ENCODE measurements at places on chromosomes 1 and 21. TPM values are rescaled to one million over a fixed set of nuclear protein-coding genes. Genes with fewer than 3 reads are reported as not detected.
A peak's percentile ranks its signal among the peaks of the same experiment; 100 is the strongest.

The MOV10 gene
- 51.2 TPM for total RNA-seq

The MYBPHL gene
- not detected for total RNA-seq

DNA sequence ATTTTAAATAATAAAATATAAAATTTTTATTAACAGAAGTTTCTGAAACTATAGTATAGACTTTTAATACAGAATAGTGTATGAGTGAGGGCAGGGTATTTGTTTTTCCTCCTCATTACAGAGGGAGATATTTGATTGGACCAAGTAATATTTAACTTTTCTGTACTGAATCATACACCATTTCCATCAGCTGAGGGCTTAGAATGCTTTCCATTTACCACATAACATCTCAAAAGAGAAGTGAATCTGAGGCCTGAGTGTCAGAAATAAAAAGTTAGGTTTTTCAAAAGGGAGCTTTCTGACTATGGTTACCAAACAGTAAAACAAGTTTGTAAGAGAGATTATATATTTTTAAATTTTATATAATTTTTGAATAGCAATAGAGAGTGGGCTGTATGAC lies 29.5 kb downstream of the TLCD4 start:
- H3K4me1 ChIP-seq = peaks cover 6% of the 10 kb centered on the region
- H3K27me3 ChIP-seq = no peaks in the 10 kb centered on the region
- peak; percentile 12 for DNase-seq
- no peaks in the 10 kb centered on the region for H3K36me3 ChIP-seq

DNA sequence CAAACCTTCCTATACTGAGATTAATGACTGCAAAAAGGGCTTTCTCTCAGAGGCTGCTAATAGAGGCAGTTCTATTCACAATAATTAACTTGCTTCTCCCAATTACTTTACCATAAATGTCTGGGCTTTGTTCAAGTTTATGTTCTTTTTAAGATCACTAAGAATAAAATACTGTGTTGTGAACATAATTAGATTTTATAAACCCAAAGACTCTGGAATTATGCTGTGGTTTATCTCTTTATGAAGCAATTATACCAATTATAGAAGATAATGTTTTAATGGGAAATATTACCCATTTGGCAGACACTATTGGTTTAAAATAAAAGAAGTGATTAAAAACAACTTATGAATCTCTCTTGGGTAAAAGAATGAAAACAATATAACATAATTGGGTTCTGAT lies 43.5 kb upstream of the IL12RB2 start:
- H3K4me1 ChIP-seq = peaks cover 9% of the 10 kb centered on the region
- no peak for DNase-seq
- H3K27me3 ChIP-seq = no peaks in the 10 kb centered on the region
- no peak overlapping the region for H3K27ac ChIP-seq

- peaks cover 10% of the 10 kb centered on the region for H3K4me1 ChIP-seq
- H3K27me3 ChIP-seq = no peaks in the 10 kb centered on the region
- no peaks in the 10 kb centered on the region for H3K36me3 ChIP-seq
- H3K4me3 ChIP-seq = no peak overlapping the region
Observed at GRCh38 chr21:43832648-43833047, 32.4 kb upstream of the AGPAT3 start.

DNA sequence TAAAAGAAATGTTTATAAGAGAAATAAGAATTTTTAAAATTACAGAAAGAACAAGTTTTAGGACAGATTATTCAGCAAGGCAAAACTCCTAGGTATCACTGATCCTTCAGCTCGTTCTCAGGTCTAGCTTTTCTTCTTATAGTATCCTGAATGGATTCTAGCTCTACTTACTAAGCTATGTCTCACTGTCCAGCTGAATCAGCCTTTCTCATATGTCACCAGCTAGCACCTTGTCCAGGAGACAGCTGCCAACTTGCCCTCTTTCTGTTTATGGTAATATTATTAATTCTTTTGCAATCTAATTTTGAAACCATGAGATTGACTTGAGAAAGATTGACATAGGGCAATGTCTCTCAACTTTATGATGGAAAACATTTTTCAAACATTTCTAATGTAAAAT lies 159.9 kb downstream of the LYPLAL1 start:
- no peak overlapping the region for H3K4me3 ChIP-seq
- no peaks in the 10 kb centered on the region for H3K36me3 ChIP-seq
- no peak overlapping the region for H3K27ac ChIP-seq
- no peaks in the 10 kb centered on the region for H3K4me1 ChIP-seq

DNA sequence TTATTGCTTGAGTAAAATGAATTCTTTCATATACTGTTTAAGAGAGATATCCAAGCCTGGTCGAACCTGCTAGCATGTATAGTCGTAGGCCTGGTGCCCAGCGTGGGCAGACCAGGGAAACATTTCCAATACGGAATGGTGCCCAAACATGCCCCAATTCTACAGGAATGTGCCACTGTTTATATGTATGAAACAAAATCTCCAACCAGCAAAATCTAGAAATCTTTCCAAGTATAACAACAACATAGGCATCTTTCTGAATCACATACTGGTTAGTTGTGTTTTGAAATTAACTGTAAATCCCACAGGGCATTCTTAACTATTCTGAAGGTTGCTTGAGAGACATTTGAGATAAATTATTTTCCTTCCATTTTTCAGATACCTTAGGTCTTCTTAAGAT lies 17.0 kb upstream of the ABCD3 start:
- no peak overlapping the region for H3K4me3 ChIP-seq
- H3K27ac ChIP-seq = no peak overlapping the region
- no peak for DNase-seq

- H3K27ac ChIP-seq = no peak within 1 kb of the TSS
- no peaks in the 10 kb centered on the region for H3K27me3 ChIP-seq
- H3K4me1 ChIP-seq = no peaks in the 10 kb centered on the region
- DNase-seq = no peak
- no peak within 1 kb of the TSS for H3K4me3 ChIP-seq
Observed at GRCh38 chr1:109539676-109540075, at the start of gene GPR61. Gene GPR61 (plus strand): TSS chr1:109539872. CDS start chr1:109543023, 3,151 bp downstream.

DNA sequence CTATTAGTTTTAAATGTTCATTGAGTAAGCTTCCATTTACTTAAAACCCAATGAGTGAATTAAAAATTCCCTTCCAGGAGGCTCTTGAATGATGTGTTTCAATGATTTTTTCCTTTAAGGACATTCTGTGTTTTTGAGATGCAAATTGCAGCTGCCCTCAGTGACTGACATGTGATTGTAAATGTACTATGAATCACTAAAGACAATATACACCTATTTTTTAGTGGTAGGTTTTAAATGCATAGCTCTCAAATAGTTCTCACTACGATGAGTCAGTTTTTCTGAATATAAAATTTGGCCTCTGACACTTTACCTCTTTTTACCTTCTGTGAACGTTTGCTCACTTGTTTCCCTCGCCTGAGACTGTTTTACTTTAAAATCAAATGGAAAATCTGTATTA lies 204.7 kb downstream of the BARHL2 start:
- no peak overlapping the region for H3K27ac ChIP-seq
- no peak overlapping the region for H3K4me3 ChIP-seq
- DNase-seq = no peak
- H3K27me3 ChIP-seq = no peaks in the 10 kb centered on the region
- no peaks in the 10 kb centered on the region for H3K36me3 ChIP-seq

DNA sequence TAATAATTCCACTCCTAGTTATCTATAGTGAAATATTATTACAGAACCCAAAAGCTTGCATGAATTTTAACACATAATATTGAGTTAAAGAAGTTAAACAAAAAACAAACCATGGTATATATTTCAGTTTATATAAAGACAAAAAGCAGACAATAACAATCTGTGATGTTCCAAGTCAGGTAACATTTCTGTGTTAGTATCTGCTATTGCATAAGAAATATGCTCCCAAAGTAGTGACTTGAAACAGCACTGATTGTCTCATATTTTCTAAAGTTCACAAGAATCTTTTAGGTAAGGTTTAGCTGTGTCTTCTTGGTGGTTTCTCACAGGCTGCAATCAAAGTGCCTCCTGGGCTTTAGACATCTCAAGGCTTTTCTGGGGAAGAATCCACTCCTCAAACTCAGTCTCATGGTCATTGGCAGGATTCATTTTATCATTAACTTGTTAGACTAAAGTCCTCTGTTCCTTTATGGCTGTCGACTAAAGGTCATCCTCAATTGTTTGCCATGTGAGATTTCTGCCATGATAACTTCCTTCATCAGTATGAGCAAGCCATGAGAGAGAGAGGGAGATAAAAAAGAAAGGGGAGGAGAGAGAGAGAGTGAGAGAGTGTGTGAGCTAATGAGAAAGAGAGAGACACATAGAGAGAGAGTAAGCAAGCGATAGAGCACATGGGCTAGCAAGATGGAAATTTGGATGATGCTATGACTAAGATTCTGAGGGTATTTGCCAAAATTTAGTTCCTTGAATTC lies 19.9 kb downstream of the GBP1 start:
- no peak for DNase-seq
- H3K4me3 ChIP-seq = no peak overlapping the region
- H3K36me3 ChIP-seq = no peaks in the 10 kb centered on the region
- no peak overlapping the region for H3K27ac ChIP-seq
- H3K4me1 ChIP-seq = no peaks in the 10 kb centered on the region

GRCh38 chr1:18495635-18496034 lies 14.9 kb downstream of the KLHDC7A start:
- DNase-seq = no peak
- H3K4me1 ChIP-seq = no peaks in the 10 kb centered on the region
- H3K27me3 ChIP-seq = no peaks in the 10 kb centered on the region
- H3K36me3 ChIP-seq = no peaks in the 10 kb centered on the region
- H3K4me3 ChIP-seq = no peak overlapping the region
